NCI-H1694 treated with DMSO at 0.1 percent for 48 hours (cell line): ENCODE measurements at places on chromosomes 13 and 19.

- DNase-seq, result no peak
Measured at GRCh38 chr13:42412812-42413483, 141.0 kb downstream of the AKAP11 start.

- DNase-seq, result no peak
Measured at GRCh38 chr13:31913459-31913858, 118.1 kb upstream of the FRY start.

GRCh38 chr13:114106991-114107685, 25.3 kb downstream of the RASA3 start:
- DNase-seq, result no peak

- no peak for DNase-seq
Measured at GRCh38 chr13:77457966-77458365, 77.5 kb upstream of the SCEL start.

- DNase-seq, result no peak
Measured at GRCh38 chr19:47353307-47353712, 4.2 kb downstream of the DHX34 start.

GRCh38 chr19:20247016-20247683, 80.1 kb downstream of the ZNF486 start:
- DNase-seq, result no peak

DNA sequence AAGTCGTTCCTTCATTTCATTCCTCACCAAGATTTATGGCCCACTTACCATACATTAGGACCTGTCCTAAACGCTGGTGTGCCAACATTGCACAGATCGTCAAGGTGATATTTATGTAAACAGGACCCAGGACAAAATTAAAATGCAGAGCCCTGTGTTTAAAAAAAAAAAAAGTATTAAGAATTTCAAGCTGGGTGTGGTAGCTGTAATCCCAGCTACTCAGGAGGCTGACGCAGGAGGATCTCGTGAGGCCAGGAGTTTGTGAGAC, 6.5 kb upstream of the ZNF444 start:
- DNase-seq, result no peak

- DNase-seq, result no peak
Measured at GRCh38 chr13:21895779-21896178, 224.9 kb downstream of the FGF9 start.

DNA sequence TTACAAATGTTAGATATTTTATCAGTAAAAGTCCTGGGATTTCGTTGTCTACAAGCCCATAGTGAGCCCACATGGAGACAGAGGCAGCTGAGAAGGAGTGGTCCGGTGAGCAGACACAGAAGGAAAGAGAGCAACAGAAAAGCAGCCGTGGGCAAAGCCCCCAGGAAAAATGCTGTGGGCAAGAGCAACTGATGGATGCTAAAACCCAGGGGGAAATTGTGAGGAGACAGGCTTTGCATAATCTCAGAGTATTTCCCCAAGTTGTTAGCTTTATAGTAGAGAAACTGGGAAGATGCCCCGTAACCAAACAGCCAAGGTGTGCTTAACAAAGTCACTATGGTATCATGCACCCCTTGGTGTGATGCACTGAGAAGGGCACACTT, 35.1 kb downstream of the GJA3 start:
- no peak for DNase-seq

DNA sequence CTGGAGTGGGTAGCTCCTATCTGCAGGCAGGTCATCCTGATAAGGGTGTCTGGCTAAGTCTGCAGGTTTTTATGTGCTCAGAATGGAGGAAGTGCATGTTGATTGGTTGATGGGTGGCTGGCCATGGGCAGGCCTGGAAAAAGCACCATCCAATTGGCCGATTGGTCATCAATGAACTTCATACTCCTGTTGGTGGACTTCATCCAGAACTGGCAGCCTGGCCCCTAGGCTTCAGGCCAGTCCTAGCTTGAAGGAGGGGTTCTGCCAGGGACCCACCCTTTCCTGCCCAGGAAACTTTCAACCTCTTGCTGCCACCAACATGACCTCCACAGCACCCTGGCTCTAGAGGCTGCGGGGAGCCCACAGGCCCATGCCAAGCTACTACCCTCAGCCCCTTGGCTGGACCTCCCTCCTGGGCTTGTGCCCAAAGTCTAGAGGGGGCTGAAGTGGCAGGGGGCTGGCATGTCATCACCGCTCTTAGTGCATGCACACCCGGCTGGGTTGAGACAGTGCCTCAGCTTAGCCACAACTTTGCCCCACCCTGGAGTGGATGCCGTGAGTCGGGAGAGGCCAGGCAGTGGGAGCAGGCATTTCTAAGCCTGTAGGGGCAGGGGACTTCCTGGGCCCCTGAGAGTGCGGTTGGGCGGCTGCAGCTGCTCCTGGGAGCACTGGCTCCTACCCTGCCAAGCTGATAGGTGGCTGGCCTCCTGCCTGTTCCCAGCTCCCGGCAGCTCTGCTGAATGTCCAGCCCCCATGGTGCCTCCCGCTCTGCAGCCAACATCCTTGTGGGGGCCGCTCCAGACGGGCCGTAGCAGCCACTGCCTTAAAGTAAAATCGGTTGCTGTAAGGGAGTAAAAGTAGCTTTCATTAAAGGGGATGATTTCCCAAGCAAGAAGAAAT, 13.2 kb downstream of the DNAJC15 start:
- DNase-seq, result no peak

- no peak for DNase-seq
Measured at GRCh38 chr19:58566989-58567388, 6.1 kb downstream of the MZF1 start.

GRCh38 chr13:62524061-62524460, 1108.4 kb upstream of the PCDH20 start:
- no peak for DNase-seq

- peak; percentile 28 for DNase-seq
Measured at GRCh38 chr19:3575260-3575741, 2.6 kb downstream of the HMG20B start.

DNA sequence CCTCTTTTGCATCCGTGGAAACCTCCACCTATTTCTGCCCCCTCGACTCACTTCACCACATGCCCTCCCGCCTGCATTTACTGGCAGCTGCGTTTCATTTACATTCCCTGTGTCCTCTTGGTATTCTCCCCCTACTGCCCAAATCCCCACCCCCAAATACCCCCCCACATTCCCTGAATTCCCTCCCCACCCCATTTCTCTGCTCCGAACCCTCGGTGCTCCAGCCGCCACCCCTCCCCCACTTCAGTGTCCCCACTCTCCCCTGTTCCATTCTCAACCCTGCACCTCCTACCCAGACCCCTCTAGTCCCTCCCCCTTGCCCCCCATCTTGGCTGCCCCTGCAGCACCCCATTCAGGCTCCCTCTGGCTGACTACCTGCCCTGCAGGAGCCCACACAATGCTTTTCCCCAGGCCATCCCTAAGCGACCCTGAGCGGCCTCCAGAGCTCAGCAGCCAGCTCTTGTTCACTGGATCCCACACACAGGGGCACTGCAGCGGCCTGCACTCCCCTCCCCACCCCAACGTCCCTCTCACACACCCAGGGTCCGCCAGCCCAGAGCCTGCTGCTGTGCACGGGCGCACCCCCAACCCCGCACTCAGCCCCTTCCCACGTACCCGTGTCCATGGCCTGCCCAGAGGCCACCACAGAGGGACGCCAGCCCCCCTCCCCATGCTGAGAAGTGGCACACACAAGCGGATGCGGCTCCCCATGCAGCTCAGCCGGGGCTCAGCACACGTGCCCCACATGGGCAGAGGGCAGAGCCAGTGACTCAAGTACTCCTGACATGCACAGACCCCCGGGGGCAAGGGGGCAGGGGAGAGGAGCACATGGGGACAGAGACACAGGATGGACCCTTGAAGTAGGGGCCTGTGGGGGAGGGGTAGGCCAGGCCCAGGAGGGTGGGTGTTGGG, 26.3 kb downstream of the SHANK1 start:
- DNase-seq, result no peak
